ENCODE measurements at places on chromosomes 4 and X.

DNA sequence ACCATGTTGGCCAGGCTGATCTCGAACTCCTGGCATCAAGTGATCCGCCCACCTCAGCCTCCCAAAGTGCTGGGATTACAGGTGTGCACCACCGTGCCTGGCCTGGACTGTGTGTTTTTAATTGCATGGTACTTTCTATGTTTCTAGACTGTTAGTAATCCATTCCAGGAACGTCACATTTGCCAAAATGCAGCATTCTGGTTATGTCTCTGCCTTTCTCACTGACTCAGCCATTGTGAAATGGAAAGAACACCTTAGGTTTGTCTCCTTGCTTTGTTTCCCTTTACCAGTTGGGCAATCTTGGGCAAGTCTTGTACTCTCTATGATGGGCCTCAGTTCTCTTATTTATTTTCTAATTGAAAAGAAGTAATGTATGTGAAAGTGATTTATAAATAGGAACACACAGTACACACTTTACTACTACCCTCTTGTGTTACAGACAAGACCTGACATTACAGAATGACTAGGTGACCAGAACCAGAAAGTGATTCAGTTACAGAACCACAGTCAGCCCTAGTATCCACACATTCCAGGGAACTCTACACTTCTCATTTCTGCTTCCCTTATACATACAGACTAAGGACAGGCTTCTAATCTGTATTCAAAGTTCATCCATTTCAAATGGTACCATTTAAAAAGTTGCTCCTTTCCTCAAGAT, 187.1 kb downstream of the MGST2 start:
- DNase-seq = no peak

DNA sequence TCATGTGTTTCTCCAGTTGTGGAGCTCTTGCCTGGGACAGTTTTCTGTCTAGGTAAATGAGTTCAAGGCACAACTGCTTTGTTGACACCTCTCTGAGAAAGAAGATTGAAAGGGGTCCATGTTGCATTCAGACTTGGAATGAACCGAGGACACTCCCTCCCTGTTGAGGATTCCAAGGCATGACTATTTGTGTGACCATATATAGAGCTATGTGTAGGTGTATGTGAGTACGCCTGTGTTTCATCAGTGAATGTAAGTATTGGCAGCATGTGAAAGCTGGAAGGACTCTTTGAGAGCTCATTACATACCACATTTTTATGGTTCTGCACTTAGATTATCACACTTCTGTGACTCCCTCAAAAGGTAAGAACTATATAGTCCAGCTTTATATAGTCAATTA, 3.4 kb downstream of the HEPH start:
- no peak for DNase-seq

- no peak for DNase-seq
These were observed 140.0 kb upstream of the MSX1 start for GRCh38 chr4:4719436-4719835.

DNA sequence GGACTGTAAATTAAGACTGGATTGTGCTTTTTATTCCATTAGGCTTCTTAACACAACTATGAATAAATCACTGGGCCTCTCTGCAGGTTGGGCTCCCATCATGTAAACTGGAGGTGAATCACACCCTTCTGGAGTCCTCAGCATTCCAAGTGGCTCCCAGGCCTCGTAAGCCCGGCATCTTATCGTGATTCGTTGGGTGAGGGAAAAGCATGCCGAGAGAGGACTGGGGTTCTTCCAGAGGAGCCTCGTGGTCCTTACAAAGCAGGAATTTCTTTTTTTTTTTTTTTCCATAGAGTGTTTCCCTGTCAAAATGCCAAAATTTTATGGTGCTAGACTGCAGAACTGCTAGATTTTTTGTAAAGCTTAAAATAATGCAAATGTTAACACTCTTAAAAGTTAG, 20.0 kb downstream of the CLDN22 start:
- no peak for DNase-seq

GRCh38 chrX:51406688-51407519, 74.3 kb downstream of the NUDT10 start:
- no peak for DNase-seq

- no peak for DNase-seq
These were observed 403.4 kb upstream of the NR3C2 start for GRCh38 chr4:148845609-148846008.

DNA sequence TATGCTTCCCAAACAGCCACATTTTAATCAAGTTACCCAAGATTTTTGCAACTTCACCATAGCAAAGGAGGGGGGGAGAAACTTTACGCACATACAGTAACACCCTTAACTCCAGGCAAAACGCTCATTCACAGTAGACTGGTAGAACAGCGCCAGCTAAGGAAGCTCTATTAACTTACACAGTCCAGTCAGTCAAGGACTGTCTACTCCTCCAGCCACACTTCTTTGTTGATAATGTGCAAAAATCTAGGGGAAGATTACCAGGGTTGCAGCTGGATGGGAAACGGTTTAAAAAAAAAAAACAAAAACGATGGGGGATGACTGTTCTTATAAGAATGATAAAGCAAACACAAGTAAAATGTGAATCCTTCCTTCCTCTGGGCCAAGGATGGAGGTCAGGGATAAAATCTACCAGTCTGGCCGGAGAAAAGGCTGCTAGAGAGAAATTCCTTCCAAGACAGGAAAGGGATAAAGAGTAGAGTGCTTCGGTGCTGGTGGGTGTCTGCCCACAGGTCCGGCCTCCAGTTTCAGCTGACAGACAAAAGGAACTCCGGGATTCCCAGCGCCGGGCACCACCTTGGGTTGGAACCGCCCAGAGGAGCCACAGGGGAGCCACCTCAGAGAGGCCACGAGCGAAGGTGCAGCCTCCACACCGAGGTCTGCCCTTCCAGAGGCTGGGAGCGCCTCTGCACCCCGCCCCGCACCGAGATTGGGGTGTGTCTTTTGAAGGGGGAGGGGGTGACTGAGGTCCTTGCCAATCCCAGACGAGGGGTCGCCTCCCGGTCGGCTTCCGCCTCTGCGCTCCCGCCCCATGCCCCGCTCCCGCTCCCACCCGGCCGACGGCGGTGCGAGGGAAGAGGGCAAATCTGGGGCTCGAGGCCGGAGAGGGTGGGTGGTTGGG, 811 bp downstream of the ANKRD50 start:
- peak; percentile 1 for DNase-seq

DNA sequence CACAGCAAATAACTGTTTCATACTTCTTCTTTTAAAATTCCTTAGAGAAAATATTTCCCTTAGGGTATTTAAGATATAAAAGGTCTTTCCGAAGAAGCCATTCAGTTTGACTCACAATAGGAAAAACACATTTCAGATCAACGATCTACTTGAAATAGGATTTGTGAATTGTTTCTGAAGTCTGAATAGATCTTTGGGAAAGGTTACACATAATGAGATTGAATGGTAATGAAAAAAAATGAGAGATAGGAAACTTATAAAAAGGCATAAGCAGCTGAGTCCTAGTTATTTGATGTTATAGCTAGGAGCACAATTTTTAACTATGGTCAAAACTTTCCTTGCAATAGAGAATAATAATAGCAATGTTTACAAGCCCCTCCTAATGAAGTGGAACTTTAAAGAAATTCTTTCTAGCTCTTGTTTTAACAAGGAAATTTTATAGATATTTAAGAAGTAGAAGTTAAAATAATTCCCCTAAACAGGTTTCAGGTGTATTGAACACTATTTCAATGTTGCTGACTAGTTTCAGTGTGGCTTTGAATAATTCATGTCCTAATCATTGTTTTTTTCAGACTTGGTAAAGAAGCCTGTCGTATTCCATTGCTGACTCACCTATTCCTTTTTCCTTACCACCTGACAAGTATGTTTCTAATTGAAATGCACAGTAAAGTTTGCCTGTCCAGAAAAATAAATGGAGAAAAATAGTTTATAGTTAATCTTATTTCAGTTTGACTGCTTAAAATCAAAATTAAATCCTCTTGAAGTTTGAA, 89.1 kb downstream of the PCDH18 start:
- no peak for DNase-seq

DNA sequence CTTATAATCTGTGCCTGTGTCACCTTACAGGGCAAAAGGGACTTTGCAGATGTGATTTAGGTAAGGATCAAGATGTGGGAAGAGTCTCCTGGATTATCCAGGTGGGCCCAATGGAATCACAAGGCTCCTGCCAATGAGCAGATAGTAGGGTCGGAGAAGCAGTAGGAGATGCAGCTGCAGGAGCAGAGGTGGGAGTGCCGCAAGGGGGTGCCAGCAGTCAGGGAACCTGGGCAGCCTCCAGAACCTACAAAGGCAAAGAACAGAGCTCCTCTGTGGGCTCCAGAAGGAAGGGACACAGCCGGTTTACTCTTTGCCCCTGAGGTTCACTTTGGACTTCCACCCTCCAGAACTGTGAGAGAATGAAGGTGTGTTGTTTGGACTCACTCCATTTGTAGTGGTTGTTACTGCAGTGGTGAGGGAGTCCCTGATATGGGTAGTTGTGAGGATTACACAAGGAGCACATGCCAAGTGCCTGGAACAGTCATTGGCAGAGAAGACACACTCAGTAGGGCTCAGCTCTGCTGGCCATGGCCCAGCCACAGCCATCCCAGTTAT, 318.5 kb downstream of the EVC2 start:
- no peak for DNase-seq

GRCh38 chrX:16671005-16671404, 21.0 kb downstream of the S100G start:
- no peak for DNase-seq

GRCh38 chr4:5826437-5827107, 66.3 kb downstream of the CRMP1 start:
- no peak for DNase-seq

- DNase-seq = no peak
These were observed 57.2 kb upstream of the HS3ST1 start for GRCh38 chr4:11485926-11486325.

GRCh38 chrX:118847676-118848075, 24.1 kb downstream of the ZCCHC12 start:
- peak; percentile 81 for DNase-seq

Measured in NCI-H2081 treated with DMSO at 0.1 percent for 48 hours (cell line).